Activated CD4-positive, CD25-positive, alpha-beta regulatory T cell treated with anti-CD3 and anti-CD28 coated beads, Interleukin-2, amount 50 U/mL, for 72 hours (primary cell): ENCODE measurements at places on chromosomes 2 and 18.

- DNase-seq, result no peak
These were observed 116.1 kb upstream of the TACR1 start for GRCh38 chr2:75315436-75315835.

DNA sequence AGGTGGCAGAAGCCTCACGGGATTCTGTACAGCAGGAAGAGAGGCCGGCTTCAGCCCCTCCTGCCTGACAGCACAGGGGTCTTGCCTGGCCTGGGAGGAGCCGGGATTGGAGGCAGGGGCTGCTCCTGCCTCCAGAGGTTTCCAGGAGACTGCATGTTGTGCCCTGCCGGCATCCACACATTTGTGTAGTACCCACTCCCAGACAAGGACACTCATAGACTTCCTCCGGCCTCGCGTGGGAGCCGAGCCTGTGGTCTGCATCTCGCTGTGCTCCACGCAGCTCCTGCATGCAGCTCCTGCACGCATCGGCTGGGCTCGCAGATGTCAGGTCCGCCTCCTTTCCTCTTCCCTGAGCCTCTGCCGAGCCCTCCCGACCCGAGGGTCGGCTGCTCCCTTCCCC is 34.7 kb downstream of the TPO start:
- DNase-seq, result no peak

GRCh38 chr2:230665263-230665691 is 47.4 kb upstream of the CAB39 start:
- no peak for DNase-seq

GRCh38 chr2:235638541-235639427 is 144.9 kb downstream of the AGAP1 start:
- DNase-seq, result no peak

DNA sequence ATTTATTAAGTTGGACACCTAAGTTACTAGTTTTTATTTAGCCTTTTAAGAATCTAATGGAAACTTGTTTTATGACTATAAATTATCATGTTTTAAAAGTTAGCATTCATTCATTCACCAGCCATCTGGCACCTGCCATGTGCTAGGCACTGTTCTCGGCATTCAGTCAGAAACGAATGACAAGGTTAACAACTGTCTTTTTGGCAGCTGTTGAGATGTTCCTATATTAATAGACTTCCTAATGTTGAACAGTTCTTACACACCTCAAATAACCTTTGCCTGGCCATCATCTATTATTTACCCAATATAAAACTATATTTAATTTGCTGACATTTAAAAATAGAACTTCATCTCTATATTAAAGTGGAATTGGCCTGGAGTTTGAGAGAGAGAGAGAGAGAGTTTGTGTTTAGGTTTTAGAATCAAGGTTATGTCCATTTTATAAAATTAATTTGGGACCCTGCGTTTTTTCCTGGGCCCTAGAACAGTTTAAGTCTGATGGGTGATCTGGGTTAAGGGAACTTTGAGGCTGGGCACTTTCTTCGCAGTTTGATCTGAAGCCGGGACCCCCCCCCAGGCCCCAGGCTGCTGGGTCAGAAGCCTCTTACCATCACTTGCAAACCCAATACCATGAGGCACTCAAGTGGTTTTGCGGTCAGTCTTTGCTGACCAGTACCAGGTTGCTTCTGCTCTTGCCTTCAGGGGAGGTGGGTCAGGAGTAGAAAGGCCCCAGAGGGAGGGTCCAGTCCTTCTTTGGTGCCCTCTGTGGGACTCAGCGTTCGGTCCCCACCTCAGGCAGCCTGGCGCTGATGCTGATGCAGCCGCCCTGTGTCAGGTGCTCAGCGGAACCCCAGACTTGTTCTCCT is 48.3 kb upstream of the ASB1 start:
- DNase-seq, result no peak

- DNase-seq, result no peak
These were observed 55.3 kb upstream of the SULT1C3 start for GRCh38 chr2:108184419-108184818.

- DNase-seq, result no peak
These were observed 44.7 kb downstream of the PSD4 start for GRCh38 chr2:113218283-113219091.

DNA sequence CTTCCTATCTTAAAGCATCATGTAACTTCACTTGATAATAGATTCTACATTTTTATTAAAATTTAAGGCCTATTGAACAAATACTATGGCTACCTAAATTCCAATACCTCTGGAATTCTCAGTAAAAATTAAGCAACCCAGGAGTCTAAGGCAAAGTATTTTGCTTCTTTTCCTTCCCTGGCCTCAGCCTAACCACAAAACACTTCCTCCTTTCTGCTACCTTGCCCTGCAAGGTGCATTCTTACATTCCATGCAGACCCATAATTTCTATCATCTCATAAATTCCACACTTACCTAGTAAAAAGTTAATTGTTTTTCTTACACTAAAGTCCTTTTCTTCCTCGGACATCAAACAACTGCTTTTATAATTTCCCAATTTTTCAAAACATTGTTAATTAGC is 3.7 kb downstream of the MBOAT2 start:
- DNase-seq, result no peak
